ENCODE measurements at places on chromosomes 11 and 22. TPM values are rescaled to one million over a fixed set of nuclear protein-coding genes. Genes with fewer than 3 reads are reported as not detected.

TEAD1 gene
- 209 TPM for total RNA-seq

ASPHD2 gene
- 2.2 TPM for total RNA-seq

DCHS1 gene
- 33.7 TPM for total RNA-seq

SAA4 gene
- total RNA-seq, result not detected

GRCh38 chr11:31824332-31824878 is 13.3 kb upstream of the PAX6 start:
- DNase-seq, result no peak

GRCh38 chr11:134537941-134538340 is 125.9 kb upstream of the B3GAT1 start:
- DNase-seq, result no peak

DNA sequence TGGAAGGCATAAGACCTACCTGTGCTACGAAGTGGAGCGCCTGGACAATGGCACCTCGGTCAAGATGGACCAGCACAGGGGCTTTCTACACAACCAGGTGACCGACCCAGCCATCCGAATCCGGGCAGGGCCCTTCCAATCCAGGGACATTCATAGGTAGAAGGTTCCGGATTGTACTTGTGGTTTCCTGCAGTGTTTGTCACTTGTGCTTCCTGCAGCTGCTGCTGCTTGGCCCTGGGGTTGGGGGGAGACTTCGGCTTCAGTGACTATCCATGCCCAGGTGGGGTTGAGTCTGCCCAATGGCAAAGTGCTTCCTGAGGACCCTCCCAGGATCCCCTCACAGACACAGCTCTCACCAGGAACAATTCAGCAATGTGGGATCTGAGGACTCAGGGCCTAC is 2.2 kb downstream of the APOBEC3A start:
- DNase-seq, result no peak

DNA sequence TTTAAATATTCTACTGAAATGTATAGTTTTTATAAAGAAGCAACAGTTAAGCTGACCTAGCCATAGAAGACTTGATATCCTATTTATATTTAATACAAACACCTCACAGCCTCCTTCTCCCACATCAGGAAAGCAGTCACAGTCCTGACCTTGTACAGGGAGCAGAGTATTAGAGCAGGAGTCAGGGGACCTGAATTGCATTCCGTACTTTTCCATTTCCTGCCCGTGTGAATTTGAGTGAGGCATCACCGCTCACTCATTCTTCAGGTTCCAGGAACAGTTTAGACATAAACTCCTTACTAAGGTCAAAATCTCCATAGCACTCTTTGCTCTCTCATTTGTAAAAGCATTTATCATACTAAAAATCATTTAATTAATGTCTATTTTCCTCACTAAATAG is 482.5 kb upstream of the FAT3 start:
- no peak for DNase-seq

DNA sequence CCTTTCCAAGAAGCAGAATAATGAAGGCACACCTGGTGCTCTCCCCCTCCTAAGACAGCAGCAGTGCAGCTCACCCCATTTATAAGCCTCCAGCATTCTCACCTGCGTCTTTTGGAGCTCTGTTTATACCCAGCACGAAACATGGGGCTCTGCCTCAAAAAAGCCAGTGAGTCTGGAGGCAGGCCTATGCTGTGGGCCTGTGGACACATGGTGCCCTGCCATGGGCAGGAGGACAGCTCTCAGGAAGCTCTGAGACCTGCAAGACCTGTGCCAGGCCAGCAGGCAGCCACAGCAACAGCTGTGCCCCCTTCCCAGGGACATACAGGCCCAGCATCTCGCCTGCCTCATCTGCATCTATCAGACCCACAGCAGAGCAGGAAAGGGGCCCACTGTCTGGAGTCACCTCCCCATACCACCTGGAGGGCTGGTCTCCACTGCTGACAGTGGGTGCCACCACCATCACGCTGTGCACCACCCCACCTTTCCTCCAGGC is 64.2 kb downstream of the DGCR2 start:
- DNase-seq, result no peak

DNA sequence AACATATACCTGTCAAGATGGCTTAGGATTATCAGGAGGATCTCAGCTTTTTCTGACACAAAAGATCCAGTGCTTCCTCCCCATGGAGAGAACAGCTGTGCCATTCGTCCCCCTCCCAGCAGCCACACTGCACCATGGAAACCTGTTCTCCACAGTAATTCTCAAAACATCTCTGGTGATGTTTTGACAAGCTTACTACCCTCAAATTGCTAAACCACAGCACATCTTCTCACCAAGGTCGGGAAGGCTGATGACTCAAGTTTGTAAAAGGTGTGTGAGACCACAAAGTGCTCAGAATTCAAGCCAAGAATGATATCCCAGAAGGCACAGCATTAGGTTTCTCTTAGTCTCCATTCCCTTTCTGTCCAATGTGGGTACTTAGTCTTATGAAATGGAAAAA is 3.9 kb upstream of the RAB38 start:
- DNase-seq, result peak; percentile 40

GRCh38 chr11:133337193-133337592 is 195.1 kb downstream of the OPCML start:
- DNase-seq, result no peak

DNA sequence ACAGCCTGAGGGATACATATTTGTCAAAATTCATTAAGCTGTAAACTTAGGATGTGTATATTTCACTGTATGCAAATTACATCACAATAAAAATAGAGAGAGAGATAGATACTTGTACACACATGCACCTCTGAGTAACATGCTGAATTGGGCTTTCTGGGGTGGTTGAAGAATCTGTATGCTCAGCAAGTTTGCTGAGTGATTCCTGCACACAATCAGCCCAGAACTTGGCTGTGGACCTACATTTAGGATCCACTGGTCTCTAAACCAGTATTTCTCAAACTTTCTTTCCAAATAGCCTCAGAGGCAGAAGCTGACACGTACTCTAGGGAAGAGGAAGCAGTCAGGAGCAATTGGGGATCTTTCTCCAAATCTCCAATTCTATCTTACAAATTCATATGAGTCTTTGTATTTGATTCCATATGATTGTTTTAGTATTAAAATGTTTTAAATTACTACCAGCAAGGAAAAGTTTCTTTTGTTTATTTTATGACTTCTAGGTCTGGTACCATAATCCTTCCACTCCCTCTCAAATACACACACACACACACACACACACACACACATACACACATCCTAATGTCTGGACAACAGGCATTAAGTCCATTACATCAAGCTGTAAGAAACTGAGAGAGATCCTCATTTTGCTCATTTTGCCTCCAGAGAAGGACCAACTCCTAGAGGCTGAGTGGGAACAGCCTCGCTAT is 20.0 kb downstream of the SYT13 start:
- no peak for DNase-seq

DNA sequence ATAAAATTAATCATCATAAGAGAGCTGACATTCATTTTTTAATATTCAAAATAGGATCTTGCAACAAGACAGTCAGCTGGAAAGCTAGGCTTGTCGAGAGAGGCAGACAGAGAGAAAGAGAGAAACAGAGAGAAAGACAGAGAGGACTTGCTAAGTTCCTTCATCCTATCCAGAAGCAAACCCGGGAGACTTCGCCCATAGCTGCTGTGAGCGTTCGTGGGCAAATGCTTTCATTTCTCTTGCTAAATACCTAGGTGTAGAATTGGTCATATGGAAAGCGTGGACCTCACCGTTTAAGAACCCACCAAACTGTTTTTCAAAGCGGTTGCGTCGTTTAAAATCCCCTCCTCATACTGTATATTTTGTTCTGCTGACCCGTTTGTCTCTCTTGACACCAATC is 25.3 kb upstream of the KRTAP5-6 start:
- no peak for DNase-seq
